ENCODE measurements at places on chromosomes 3 and 15. TPM values are rescaled to one million over a fixed set of nuclear protein-coding genes. Genes with fewer than 3 reads are reported as not detected.

Gene KBTBD13
- not detected for total RNA-seq

Gene FOXB1
- total RNA-seq = not detected

Gene HACD2
- 48.7 TPM for total RNA-seq

Gene GP9
- total RNA-seq = not detected

Gene TMEM207
- not detected for total RNA-seq

Gene UMPS
- total RNA-seq = 32.0 TPM

Gene GOLGB1
- 22.6 TPM for total RNA-seq

Gene SHQ1
- 26.3 TPM for total RNA-seq

Gene CIP2A
- 20.6 TPM for total RNA-seq

Gene GOLGA8R
- 0.34 TPM for total RNA-seq

Gene SPG11
- total RNA-seq = 73.1 TPM

Gene MUSTN1
- 0.33 TPM for total RNA-seq

Gene SLC35G2
- total RNA-seq = 1.8 TPM

Gene SETD5
- total RNA-seq = 98.2 TPM

Gene CPNE4
- under 0.01 TPM for total RNA-seq

Gene TM6SF1
- under 0.01 TPM for total RNA-seq

Gene TMEM158
- 2.4 TPM for total RNA-seq

Gene ROPN1
- 19.6 TPM for total RNA-seq

Gene CDCP1
- total RNA-seq = 3.1 TPM

Gene GOLGA6D
- under 0.01 TPM for total RNA-seq

Gene CADPS
- total RNA-seq = 0.33 TPM

Gene RLBP1
- 0.73 TPM for total RNA-seq

Gene ATP1B3
- 77.4 TPM for total RNA-seq

Gene FSIP1
- 0.73 TPM for total RNA-seq

Gene WDR6
- total RNA-seq = 68.0 TPM

Gene CLRN1
- not detected for total RNA-seq

Gene SH2D7
- total RNA-seq = not detected

Gene KCTD6
- total RNA-seq = 9.1 TPM

Gene CTXN2
- not detected for total RNA-seq

Gene RTP3
- not detected for total RNA-seq

Gene MINAR1
- total RNA-seq = 1.7 TPM

Gene FMN1
- 340 TPM for total RNA-seq

Gene CADM2
- total RNA-seq = 0.36 TPM

Gene PARP6
- total RNA-seq = 26.0 TPM

Gene PARP14
- total RNA-seq = 341 TPM

Gene RAMAC
- total RNA-seq = 34.2 TPM

Gene BAHD1
- total RNA-seq = 9.3 TPM

Measured in melanocyte of skin (primary cell).